Esophagus muscularis mucosa (tissue), 4 donors: ENCODE measurements at places on chromosomes 1 and 21.

GRCh38 chr21:39568361-39568760 lies 44.4 kb upstream of the B3GALT5 start:
- no peaks in the 10 kb centered on the region for H3K27me3 ChIP-seq
- DNase-seq: no peak
- no peak overlapping the region for H3K4me3 ChIP-seq
- no peak overlapping the region for H3K27ac ChIP-seq

DNA sequence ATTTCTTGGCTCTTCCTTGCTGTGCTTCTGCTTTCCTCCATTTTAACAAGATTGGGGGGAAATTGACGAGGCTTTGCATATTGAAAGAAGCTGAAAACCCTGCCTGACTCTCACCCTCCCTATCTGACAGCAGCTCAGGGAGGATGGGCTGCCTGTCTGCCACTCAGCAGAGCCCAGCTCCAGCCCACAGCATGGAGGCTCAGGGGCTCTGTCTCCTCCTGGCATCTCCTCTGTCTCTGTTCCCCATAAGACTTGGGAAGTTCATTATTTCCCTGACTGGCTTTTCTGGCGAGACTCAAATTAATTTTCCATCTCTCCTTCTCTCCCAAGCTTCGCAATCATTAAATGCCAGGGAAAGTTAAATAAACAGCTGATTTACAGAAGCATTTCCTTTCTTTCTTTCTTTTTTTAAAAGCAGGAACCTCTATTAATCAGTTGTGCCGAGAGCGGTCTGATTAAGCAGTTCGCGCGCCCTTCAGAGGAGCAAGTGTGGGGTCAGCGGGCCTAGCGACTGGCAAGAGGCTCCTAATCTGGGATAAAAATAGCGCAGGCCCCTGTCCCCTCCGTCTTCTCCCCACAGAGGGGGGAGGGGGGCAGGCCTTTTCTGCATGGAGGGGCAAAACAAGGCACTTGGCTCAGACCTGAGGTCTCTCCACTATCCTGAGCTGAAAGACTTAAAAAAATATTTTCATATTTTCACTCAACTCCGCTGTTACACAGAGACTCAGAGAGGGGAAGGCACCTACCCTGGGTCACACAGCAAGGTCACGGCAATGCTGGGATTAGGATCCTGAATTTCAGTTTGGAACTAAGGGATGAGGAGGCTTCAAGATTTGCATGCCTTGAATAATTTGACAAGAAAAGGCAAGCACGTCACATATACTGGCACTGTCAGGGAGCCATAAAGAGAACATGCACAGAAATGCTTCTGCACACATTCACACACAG lies 170.4 kb downstream of the ACTL8 start:
- peaks cover 8% of the 10 kb centered on the region for H3K4me1 ChIP-seq
- no peak overlapping the region for H3K4me3 ChIP-seq
- H3K36me3 ChIP-seq: no peaks in the 10 kb centered on the region
- H3K27ac ChIP-seq: no peak overlapping the region
- no peaks in the 10 kb centered on the region for H3K27me3 ChIP-seq

DNA sequence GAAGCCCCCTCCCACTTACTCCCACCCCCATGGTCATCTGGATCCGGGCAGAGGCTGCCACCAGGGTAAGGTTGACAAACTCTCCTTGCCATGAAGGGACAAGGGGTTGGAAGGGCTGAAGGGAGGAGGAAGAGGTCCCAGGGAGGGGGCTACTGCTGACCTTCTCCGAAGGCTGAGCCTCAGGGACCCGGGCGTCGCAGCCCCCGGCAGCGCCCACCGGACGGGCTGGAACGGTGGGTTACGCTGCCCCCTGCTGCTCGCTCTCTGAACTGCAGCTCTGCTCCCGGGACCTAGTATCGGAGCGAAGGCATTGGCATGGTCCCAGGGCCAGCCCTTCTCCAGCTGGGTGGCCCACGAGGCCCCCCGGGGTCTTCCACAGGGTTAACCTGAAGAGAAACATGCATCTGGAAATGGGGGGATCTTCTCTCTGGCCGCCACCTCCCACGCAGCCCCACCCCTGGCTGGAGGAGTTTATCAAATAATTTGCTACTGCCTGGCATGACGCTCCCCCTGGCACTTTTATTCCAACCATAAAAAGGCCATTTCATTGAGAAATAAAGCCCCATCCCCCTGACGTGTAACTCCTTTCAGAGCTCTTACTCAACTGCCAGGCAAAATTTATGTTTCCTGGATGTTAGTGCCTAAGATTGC lies 70.4 kb upstream of the TARDBP start:
- H3K4me1 ChIP-seq: peaks cover 30% of the 10 kb centered on the region
- no peak for DNase-seq
- no peak overlapping the region for H3K27ac ChIP-seq
- no peaks in the 10 kb centered on the region for H3K36me3 ChIP-seq
- H3K4me3 ChIP-seq: no peak overlapping the region

DNA sequence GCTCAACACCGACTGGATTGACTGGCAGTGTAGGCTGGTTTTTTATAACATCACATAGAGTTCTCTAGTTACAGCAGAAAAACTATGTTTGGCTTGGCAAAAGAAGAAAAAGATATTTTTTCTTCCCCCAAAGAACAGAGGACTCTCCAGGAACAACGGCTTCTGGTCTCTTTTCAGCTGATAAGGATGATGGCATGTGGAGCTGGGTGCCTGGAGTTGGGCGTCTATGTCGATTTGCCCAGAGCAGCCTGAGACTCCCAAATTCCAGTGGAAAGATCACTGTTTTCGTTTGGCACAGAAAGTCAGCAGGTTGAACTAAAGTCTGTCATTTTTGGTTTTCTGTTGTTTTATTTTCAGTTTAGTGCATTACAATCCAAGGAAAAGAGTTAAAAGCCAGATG lies 91.1 kb downstream of the SMYD2 start:
- H3K4me1 ChIP-seq: peaks cover 10% of the 10 kb centered on the region
- H3K27ac ChIP-seq: no peak overlapping the region
- H3K27me3 ChIP-seq: no peaks in the 10 kb centered on the region
- H3K4me3 ChIP-seq: no peak overlapping the region
- H3K36me3 ChIP-seq: peaks cover 81% of the 10 kb centered on the region

- no peaks in the 10 kb centered on the region for H3K27me3 ChIP-seq
- no peak overlapping the region for H3K4me3 ChIP-seq
- DNase-seq: no peak
- peaks cover 5% of the 10 kb centered on the region for H3K4me1 ChIP-seq
- no peaks in the 10 kb centered on the region for H3K36me3 ChIP-seq
- H3K27ac ChIP-seq: no peak overlapping the region
Measured at GRCh38 chr1:170620164-170620563, 43.8 kb upstream of the PRRX1 start.

GRCh38 chr1:40315795-40316594 lies 1.1 kb downstream of the COL9A2 start:
- peak overlapping the region; percentile 54 for H3K4me3 ChIP-seq
- H3K4me1 ChIP-seq: peaks cover 29% of the 10 kb centered on the region
- H3K27me3 ChIP-seq: peaks cover 16% of the 10 kb centered on the region

GRCh38 chr1:248054671-248055070 lies 8.0 kb downstream of the OR2L3 start:
- H3K36me3 ChIP-seq: no peaks in the 10 kb centered on the region
- H3K4me3 ChIP-seq: no peak overlapping the region
- no peaks in the 10 kb centered on the region for H3K27me3 ChIP-seq
- H3K4me1 ChIP-seq: no peaks in the 10 kb centered on the region

DNA sequence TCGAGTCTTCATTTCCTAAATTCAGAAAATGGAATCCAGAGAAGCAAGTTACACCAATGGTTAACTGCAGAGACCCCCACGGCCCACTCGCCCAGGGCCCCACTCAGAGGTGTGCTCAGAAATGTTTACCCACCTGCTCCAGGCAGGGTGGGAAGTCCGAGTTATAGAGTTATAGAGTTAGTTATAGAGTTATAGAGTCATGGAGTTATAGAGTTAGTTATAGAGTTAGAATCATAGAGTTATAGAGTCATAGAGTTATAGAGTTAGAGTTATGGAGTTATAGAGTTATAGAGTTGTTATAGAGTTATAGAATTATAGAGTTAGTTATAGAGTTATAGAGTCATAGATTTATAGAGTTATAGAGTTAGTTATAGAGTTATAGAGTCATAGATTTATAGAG lies 31.7 kb downstream of the UBASH3A start:
- H3K36me3 ChIP-seq: no peaks in the 10 kb centered on the region
- no peak overlapping the region for H3K27ac ChIP-seq
- DNase-seq: no peak
- H3K27me3 ChIP-seq: no peaks in the 10 kb centered on the region
- no peak overlapping the region for H3K4me3 ChIP-seq

DNA sequence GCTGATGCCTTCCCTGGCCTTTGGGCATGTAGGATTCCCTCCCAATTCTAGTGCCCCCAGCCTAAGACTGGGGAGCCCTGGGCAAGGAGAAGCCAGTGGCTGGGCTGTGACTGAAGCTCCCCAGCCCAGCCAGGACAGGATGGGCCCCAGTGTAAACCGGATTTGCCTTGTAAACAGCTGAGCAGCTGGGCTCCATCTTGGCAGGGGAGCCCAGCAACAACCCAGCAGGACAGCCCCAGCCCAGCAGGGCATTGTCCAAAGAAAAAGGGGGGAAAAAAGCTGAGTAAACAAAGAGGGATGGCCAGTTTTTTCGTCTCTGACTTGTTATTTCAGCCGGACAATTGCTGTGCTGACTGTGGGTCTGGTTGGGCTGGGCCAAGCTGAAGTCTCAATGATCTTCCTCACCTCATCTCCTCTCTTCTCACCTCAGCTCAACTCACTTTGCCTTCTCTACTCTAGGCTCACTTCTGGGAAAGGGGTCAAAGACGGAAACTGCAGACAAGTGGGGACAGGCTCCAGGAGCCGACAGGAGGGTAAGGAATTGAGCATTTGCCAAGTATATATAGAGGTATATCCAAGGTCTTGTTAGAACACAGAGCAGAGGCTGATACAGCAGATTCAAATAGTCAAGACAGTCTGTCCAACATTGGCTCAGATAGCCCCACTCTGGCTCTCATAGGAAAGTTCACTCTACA lies 97.7 kb downstream of the TMEM53 start:
- DNase-seq: no peak
- no peaks in the 10 kb centered on the region for H3K4me1 ChIP-seq
- peaks cover 3% of the 10 kb centered on the region for H3K27me3 ChIP-seq

DNA sequence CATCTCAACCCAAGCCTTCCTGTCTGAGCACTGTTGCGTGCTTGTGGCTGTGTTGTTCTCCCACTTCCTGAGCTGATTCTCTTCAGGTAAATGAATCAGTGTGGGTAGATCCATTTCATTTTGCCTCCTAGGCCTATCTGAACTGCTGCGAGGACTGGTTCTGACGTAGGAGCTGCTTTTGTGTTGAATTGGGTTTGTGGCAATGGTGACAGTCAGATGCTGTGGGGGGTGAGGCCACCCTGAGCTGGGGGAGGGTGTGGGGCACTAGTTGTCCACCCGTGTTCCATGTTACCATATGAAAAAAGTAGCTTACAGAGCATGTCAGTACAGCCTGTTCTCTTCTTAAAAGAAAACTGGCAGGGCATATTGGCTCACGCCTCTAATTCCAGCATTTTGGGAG lies 81.5 kb downstream of the MRPS6 start:
- H3K4me3 ChIP-seq: no peak overlapping the region
- no peaks in the 10 kb centered on the region for H3K27me3 ChIP-seq
- no peaks in the 10 kb centered on the region for H3K36me3 ChIP-seq
- H3K27ac ChIP-seq: no peak overlapping the region
- DNase-seq: no peak
- peaks cover 12% of the 10 kb centered on the region for H3K4me1 ChIP-seq

DNA sequence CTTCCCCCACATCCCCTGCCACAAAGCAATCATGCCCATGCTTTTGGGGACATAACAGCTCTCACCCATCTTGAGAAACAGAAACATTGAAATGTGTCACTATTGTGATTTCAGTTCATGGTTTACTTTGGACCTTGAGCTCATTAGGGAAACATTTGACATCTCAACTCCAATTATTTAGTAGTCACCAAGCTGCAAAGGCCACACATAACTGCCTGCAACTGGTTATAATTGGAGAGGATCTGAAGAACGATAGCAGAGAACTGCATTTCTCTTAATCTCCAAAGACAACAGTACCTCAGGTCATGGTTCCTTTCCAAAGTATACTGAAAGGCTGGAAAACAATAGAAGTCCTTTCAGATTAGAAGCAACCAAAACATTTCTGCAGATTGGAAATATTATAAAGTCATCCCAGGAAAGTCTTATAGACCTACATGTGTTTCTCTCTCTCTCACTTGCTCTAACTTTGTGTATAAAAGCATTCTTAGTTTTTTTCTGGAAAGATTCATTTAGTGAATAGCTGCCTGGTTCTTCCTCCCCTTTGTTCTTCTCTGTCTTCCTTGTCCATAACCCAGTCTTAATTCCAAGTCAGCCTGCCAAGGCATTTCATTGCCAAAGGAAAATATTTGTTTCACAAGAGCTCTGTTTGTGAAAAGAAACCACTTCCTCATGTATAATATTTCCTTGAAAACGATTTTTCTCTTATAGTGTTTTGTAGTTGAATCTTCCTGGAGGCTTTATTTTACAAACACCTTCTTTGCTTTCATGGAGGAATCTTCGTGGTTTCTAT lies 426.8 kb downstream of the ADGRL2 start:
- peak overlapping the region; percentile 9 for H3K27ac ChIP-seq
- no peak overlapping the region for H3K4me3 ChIP-seq

DNA sequence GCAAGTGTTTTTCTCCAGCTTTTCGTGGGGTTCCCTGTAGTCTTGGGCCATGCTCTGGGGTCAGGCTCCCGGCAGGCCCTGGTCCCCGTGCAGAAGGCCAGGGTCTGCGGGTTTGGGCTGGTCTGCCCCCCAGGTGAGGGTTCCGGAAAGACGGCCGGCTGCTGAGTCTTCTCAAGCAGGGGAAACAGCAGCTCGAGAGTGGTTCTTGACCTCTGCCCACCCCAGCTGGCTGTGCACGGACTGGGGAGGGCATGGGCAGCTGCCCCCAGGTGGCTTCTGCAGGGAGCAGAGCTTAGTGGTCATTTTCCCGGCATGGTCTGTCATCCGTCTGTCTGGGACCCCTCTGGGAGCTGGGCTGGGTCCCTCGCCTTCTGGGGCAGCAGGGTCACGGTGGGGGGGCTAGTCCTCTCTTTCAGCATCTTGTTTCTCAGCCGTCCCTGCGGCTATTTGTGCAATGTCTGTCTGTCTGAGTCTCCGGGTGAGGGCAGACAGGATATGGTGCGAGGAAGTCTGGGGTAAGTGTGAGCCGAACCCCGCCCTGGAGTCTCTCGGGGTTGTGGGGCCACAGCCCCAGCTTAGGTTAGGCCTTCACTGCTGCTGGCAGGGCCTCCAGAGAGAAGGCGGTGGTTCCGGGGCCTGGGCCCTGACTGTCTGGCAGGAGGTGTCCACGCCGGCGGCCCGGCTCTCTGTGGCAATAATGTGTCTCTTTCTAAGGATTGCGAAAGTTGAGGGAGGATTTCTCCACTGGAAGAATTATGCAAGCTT lies 6.1 kb downstream of the SKI start:
- H3K4me3 ChIP-seq: peak overlapping the region; percentile 85
- DNase-seq: peak; percentile 98
- no peaks in the 10 kb centered on the region for H3K36me3 ChIP-seq
- peaks cover 92% of the 10 kb centered on the region for H3K4me1 ChIP-seq
- peak overlapping the region; percentile 94 for H3K27ac ChIP-seq

- no peak overlapping the region for H3K4me3 ChIP-seq
- no peaks in the 10 kb centered on the region for H3K27me3 ChIP-seq
- no peak overlapping the region for H3K27ac ChIP-seq
- DNase-seq: no peak
- H3K36me3 ChIP-seq: no peaks in the 10 kb centered on the region
Measured at GRCh38 chr1:85596531-85596930, 16.0 kb downstream of the CCN1 start.

- DNase-seq: no peak
- peaks cover 6% of the 10 kb centered on the region for H3K4me1 ChIP-seq
- no peaks in the 10 kb centered on the region for H3K27me3 ChIP-seq
- no peaks in the 10 kb centered on the region for H3K36me3 ChIP-seq
- H3K27ac ChIP-seq: no peak overlapping the region
- H3K4me3 ChIP-seq: no peak overlapping the region
Measured at GRCh38 chr1:81703391-81703755, 97.4 kb upstream of the ADGRL2 start.

- DNase-seq: no peak
- no peaks in the 10 kb centered on the region for H3K27me3 ChIP-seq
- H3K36me3 ChIP-seq: no peaks in the 10 kb centered on the region
Measured at GRCh38 chr1:24896596-24897262, 33.3 kb downstream of the RUNX3 start.
